ENCODE measurements at places on chromosomes 6 and 20. TPM values are rescaled to one million over a fixed set of nuclear protein-coding genes. Genes with fewer than 3 reads are reported as not detected.

Gene ZSCAN23
- total RNA-seq = 0.81 TPM

Gene UCKL1
- 19.9 TPM for total RNA-seq

Gene FAM162B
- not detected for total RNA-seq

Gene TFAP2D
- total RNA-seq = not detected

Gene KIAA0408
- total RNA-seq = not detected

DNA sequence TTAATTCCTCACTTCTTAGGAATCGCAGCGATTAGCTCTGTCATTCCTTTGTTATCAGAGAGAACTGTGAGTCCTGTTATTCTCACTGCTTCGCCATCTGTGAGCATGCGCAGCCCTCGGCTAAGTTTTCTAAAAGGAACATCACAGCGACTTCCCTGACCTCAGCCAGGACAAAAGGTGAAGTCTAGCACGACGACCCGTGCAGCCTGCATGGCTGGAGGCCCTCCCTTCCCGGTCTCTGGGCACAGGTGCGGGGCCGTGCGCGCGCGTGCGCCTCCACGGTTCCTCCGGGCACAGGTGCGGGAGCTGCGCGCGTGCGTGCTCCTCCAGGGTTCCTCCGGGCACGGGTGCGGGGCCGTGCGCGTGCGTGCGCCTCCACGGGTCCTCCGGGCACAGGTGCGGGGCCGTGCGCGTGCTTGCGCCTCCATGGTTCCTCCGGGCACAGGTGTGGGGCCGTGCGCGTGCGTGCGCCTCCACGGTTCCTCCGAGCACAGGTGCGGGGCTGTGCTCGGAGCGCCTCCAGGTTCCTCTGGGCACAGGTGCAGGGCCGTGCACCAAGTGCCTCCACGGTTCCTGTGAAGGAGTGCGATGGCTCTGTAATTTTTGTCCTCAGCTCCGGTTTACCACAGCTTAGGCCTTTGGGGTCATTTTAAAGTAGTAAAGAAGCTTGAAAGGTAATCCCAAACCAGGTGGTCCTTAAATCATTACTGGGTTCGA lies 212.3 kb downstream of the ERMARD start:
- no peak for DNase-seq

DNA sequence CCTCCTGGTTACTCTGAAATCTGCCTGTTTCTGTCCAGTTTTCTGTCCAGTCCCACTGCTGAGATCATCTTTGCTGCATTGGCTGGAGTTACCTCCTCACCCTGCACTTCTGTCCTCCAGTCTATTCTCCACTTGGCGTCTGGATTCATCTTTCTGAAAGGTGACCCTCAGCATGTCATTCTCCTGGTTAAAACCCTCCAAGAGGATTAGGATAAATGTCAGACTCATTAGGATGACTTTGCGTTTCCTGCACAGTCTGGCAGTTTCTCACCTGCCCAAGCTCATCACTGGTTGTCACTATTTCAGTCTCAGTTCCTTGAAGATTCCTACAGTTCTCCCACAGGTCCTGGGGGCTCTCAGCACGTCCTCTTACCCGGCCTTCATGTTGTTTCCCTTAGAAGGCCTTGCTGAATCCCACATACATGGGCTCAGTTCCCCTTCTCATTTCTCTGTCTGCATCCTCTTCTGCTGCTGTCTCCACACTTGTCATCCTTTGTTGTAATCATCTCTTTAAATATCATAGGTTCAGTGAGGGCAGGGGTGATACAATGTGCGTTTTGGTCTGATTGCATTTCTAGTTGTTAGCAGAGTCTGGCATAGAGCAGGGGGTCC lies 374.8 kb downstream of the QKI start:
- DNase-seq = no peak

GRCh38 chr20:23050076-23050838 lies 785 bp upstream of the THBD start:
- no peak for DNase-seq

DNA sequence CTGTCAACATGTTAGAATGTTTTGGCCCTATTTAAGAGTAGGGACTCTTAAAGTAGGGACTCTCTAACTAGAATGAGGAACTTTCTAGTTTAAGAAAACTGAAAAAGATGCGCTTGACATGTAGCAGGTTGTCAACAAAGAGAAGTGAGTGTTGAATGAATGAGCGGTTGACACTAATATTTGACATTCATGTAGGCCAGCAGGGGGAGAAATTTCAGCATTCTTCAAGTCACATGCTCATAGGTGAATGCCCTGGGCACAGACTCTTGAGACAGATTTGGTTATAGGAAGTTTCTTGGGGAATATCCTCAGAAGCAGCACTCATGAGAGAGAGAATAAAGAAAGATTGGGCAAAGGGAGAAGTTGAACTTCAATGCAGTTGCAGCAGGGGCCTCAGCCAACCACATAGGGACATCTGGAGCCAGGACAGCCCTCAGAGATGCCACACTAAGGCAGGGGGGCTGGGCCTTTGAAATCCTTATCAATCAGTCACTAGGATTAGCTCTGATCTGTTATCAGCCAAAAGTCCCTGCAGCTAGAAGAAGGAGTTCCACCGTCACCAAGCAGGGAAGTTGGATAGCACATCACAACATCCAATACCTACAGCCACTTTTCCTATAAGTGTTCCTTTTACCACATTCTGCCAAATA lies 145.1 kb upstream of the FKBP1C start:
- DNase-seq = peak; percentile 2

GRCh38 chr6:106086814-106087175 lies 659 bp downstream of the PRDM1 start:
- DNase-seq = no peak

DNA sequence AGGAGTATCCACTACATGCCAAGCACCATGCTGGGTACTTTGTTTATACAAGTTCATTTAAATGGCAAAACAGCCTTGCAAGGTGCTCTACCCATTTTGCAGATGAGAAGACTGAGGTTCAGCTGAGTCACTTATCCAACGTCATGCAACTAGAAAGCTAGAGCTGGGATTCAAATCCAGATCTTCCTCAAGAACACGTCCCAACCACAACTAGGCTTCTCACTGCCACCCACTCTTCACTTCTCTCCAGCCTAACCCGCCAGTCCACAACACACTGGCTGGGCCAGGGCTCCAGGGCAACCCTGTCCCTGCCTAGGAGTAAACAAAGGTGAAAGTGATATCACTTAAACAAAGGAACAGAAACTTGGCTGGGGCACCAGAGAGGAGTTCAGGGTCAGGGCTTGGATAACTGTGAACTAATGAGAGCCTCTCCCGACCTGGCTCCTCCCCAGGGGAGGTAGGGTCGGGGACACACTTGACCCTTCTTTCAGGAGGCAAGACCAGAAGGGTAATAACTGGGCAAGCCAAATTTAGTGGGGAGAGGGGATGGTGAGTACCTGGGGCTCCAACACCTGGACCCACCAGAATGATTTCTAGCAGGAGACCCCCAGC lies 7.9 kb downstream of the SDC4 start:
- DNase-seq = no peak

DNA sequence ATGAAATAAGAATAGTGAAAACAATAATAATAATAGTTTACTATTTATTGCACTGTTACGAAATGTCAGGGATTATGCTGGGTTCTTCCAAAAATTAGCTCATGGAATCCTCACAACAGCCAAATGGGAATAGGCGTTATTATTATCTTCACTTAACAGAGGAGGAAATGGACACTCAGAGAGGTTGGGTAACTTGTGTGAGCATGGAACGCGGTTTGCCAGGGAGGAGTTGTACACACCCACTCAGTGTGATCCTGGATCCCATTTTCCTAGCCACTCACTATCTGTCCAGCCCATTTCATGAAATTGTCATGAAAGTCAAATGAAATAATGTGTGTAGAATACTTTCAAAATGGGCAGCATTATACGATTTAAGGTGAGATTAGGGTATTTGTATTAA lies 4.6 kb downstream of the NELFCD start:
- no peak for DNase-seq

Measured in G401 (cell line).